ENCODE measurements at places on chromosomes 1 and 21. TPM values are rescaled to one million over a fixed set of nuclear protein-coding genes. Genes with fewer than 3 reads are reported as not detected.

Gene RPS6KA1
- total RNA-seq = 13.5 TPM

Gene PANK4
- total RNA-seq = 23.8 TPM

Gene SLC9C2
- total RNA-seq = not detected

Gene FAM72C
- total RNA-seq = 0.34 TPM

Gene SAMD11
- total RNA-seq = 0.22 TPM

Data from dermis lymphatic vessel endothelial cell (primary cell).